ENCODE measurements at places on chromosomes 11 and 22.
A peak's percentile ranks its signal among the peaks of the same experiment; 100 is the strongest.

DNA sequence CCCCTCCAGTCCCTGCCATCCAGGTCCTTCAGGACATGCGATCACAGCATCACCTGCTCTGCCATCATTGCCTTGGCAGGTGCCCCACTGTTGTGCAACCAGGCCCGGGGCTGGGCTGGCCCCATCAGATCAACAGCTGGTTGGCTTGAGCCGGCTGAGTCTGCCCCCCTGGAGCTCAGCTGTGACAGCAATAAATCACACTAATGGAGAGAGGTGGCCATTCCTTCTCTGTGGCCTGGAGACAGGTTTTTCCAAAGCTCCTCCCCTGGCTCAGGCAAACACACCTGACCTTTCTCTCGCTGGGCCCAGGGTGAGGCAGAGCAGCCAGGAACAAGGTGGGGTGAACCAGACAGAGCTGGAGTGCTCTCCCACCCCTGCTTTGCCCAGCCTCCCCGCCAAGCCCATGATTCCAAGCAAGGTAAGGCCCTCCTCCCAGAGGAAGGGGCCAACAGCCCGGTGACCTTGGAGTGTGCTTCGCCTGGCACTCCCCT lies 8.9 kb upstream of the FXYD2 start:
- DNase-seq: no peak

- DNase-seq: no peak
These were observed 13.3 kb downstream of the CSNK1E start for GRCh38 chr22:38303974-38304373.

GRCh38 chr11:116857316-116857715 lies 19.9 kb upstream of the APOA1 start:
- DNase-seq: no peak

- no peak for DNase-seq
These were observed 84.6 kb downstream of the C22orf31 start for GRCh38 chr22:28977060-28977459.

DNA sequence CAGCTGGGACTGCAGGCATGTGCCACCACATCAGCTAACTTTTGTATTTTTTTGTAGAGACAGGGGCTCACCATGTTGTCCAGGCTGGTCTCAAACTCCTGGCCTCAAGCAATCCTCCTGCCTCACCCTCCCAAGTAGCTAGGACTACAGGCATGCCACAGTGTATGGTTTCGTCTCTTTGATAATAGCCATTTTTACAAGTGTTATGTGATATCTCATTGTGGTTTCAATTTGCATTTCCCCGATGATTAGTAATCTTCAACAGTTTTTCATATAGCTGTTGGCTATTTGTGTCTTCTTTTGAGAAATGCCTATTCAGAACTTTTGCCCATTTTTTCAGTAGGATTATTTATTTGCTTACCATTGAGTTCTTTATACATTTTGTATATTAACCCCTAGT lies 9.0 kb upstream of the MTMR3 start:
- DNase-seq: no peak

DNA sequence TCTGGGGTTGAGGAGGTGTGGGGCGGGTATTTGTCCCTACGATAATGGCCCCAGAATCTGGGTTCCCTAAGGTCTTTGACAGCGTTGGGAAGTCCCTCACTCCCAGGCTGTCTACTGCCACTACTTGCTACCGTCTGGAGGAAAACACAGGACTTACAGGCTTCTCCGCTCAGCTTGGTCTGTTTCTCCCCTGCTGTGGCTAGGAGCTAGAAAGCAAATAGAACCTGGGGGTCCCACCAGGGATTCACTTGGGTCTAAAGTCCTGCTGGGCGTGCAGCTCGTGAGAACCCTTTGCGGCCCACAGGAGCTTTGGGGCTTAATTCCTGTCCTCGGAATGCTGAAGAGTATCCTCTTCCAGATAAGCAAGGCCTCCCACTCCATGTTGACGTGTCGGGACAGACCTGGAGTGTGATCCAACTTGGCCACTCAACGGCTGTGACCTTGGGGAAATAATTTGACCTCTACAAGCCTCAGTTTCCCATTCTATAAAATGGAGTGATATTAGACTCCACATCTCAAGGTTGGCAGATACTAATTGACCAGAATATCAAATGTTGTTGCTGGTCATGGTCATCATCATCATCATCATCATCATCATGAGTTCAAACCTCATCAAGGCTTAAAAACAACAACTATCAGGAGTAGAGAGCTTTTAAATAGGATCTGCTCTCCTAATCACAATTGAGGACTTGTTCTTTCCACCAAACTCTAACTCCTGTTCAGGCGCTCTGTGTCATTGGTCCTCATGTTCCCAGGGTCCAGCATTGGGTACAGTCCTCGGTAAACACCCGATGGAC lies 1.7 kb upstream of the MYBPC3 start:
- DNase-seq: no peak

GRCh38 chr11:24064309-24064903 lies 432.4 kb upstream of the LUZP2 start:
- no peak for DNase-seq

GRCh38 chr11:10858439-10859325 lies 829 bp upstream of the ZBED5 start:
- DNase-seq: peak; percentile 45

Data from activated naive CD8-positive, alpha-beta T cell treated with anti-CD3 and anti-CD28 coated beads for 36 hours (primary cell).